SJSA1 (cell line): ENCODE measurements at places on chromosomes 13 and 19. TPM values are rescaled to one million over a fixed set of nuclear protein-coding genes. Genes with fewer than 3 reads are reported as not detected.

DNA sequence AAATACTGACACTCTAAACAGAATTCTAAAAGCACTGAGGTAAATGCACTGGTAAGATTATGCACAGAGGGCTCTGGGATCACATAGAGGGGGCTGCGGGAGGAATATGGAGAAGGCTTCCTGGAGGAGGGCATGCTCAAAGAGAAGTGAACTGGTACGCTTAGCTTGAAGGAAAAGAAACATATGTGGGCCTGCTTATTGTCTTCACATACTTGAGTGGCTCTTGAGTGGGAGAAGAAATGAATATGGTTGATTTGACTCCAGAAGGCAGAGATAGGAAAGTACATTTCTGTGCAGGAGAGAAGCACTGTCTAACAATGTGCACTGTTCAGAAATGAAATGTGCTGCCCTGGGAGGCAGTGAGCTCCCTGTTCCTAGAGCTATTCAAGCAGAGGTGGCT lies 91.1 kb downstream of the KL start:
- DNase-seq: no peak
- H3K27me3 ChIP-seq: no peaks in the 10 kb centered on the region
- H3K4me1 ChIP-seq: peaks cover 40% of the 10 kb centered on the region
- no peak overlapping the region for H3K27ac ChIP-seq
- H3K4me3 ChIP-seq: no peak overlapping the region
- peaks cover 76% of the 10 kb centered on the region for H3K36me3 ChIP-seq

DNA sequence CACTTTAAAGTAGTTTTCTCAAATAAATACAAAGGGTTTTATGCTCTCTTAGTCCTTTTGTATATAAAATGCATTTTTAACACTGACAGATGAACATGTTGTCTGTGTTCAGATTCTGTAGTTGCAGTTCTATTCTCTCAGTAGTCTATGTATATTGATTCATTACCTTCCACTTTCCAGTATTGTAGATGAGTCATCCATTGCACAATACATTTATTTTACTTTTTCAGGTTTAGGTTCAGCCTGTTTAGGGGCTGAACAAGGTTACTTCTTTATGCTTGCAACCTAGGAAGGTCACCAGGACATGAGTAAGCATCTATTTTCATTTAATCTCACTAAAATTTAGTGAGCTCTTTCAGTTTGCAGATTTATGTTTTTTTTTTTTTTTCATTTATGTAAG lies 173.6 kb downstream of the NALCN start:
- no peak for DNase-seq
- no peak overlapping the region for H3K4me3 ChIP-seq
- H3K27ac ChIP-seq: no peak overlapping the region
- no peaks in the 10 kb centered on the region for H3K36me3 ChIP-seq

- no peaks in the 10 kb centered on the region for H3K36me3 ChIP-seq
- no peak overlapping the region for H3K4me3 ChIP-seq
- H3K27ac ChIP-seq: peak overlapping the region; percentile 83
Observed at GRCh38 chr13:51837016-51837415, 8.0 kb downstream of the TMEM272 start.

Gene CDX2
- total RNA-seq: not detected in 2 replicates
